Activated CD8-positive, alpha-beta memory T cell treated with anti-CD3 and anti-CD28 coated beads, Interleukin-2, amount 10 ng/mL, durations not matched to agents 7 days and 5 days (primary cell): ENCODE measurements at places on chromosomes 1 and 21.

GRCh38 chr1:9425859-9426258 lies 113.4 kb upstream of the SLC25A33 start:
- DNase-seq = no peak

GRCh38 chr1:202149566-202149965 lies 5.0 kb upstream of the ARL8A start:
- no peak for DNase-seq

- DNase-seq = no peak
These were observed 609.6 kb upstream of the NEGR1 start for GRCh38 chr1:72891976-72892375.

- no peak for DNase-seq
These were observed 63.7 kb downstream of the SLX9 start for GRCh38 chr21:45003331-45004058.

DNA sequence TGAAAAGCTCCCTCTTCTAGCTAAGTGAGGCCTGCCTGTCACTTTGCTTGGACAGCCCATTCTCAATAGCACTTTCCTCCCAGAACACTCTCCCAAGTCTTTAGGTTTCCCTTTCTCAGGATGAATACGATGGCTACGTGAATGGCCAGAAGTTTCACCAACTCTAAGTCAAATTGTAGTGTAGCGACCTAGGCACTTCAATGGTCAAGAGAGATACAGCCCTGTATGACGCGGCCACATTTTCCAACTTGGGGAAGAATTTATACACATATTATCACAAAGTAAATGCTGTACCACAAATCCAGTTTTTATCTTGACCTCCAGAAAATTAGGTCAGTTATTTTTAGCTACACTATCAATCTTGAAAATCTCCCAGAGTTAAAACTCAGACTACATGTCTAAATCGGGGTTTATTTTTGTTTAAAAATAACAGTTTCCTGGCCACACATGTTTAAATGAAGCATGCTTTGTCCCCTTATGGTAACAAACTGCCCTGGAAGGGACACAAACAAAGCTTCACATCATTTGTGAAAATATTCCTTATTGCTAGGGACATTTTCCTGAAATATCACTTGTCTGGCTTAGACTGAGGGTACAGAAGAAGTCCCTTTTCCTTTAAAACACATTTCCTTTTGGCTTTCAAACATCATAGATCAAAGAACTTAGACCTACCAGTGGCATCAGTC lies 192.6 kb downstream of the GABPA start:
- no peak for DNase-seq

DNA sequence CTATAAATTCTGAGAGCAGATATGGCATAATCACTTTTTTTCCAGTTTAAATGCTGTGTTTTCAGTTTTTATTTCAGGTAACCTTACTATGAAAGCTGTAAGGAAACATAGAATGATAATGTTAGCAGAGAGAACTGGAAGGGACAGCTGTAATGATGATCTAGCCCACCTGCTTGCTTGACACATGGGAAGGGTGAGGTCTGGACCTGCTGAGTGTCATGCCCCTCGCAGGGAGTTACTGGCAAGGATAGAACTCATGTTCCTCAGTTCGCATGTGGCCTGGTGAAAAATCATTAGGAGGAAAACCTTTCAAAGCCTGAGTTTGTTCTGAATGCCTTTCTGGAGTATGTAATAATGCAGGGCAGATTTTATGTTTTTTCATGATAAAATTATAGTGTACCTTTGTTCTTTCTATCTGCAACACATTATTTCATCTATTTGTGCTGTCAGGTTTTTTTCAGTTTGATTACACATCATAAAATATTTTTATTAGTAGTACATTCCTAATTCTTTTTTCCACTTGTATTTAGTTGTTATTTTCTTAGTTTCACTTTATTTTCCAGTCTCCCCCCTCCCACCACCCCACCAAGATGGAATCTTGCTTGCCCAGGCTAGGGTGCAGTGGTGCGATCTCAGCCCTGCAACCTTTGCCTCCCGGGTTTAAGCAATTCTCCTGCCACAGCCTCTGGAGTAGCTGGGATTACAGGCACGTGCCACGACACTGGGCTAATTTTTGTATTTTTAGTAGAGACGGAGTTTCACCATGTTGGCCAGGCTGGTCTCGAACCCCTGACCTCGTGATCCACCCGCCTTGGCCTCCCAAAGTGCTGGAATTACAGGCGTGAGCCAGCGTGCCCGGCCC lies 8.0 kb downstream of the DDI2 start:
- DNase-seq = no peak

DNA sequence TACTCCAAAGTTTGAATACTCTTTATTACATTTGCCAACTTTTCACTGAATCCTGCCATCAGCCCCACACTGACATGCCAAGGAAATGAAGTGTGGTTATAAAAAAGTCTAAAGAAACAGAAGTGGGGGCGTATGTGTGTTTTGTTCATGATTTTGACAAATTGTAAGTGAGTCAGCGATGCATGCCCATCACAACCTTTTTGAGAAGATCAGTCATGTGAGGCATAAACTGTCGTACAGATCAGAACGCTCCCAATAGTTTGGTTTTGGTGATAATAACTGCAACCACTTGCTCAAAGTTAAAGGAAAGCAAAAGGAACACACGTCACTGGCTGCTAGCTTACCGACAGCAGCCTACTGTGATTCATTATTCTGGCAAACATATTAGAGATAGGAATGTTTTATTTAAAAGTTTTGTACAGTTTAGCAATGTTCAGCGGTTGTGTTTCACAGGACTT lies 95.6 kb downstream of the RGS2 start:
- DNase-seq = no peak

GRCh38 chr1:46665983-46666382 lies 2.2 kb downstream of the ATPAF1 start:
- no peak for DNase-seq

- DNase-seq = no peak
These were observed 110.1 kb downstream of the ZBTB18 start for GRCh38 chr1:244161236-244161510.

DNA sequence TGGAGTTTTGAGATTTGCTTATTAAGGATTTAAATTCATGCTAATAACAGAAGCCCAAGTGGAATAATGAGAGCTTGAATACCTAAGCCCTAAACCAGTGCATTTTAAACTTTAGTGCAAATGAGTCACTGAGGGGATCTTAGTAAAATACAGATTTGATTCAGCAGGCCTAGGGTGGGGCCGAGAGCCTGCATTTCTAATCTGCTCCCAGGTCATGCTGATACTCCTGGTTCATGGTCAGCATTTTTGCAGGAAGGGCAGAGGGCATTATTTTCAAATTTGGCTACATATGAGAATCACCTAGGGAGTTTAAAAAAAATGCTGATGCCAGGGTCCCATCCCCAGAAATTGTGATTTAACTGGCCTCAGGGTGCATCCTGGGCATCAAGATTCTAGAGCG lies 39.3 kb downstream of the DNTTIP2 start:
- DNase-seq = no peak

DNA sequence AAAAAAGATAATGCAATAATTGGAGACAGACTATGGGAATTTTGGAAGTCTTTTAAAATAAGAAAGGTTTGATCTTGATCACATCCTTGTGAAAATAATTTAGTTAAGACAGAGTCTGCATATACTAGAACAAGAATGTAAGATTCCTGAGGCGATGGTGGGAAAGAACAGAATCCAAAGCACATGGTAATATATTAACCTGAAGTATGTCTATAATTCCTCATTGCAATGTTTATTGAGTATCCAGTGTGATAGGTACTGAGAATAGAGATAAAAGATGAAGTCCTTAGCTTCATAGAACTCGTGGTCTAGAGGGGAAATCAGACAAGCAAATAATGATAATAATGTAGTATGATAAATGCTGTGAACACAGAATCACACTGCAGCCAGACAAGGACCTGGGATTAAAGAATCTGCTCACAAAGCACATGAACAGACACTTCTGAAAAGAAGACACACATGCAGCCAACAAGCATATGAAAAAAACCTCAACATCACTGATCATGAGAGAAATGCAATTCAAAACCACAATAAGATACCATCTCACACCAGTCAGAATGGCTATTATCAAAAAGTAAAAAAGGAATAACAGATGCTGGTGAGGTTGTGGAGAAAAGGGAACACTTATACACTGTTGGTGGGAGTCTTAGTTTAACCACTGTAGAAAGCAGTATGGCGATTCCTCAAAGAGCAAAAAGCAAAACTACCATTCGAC lies 6.9 kb upstream of the ANGPTL3 start:
- DNase-seq = no peak

- DNase-seq = no peak
These were observed 162.6 kb upstream of the USP25 start for GRCh38 chr21:15567191-15567590.

- DNase-seq = peak; percentile 76
These were observed 569 bp downstream of the ATF3 start for GRCh38 chr1:212608959-212609700.

DNA sequence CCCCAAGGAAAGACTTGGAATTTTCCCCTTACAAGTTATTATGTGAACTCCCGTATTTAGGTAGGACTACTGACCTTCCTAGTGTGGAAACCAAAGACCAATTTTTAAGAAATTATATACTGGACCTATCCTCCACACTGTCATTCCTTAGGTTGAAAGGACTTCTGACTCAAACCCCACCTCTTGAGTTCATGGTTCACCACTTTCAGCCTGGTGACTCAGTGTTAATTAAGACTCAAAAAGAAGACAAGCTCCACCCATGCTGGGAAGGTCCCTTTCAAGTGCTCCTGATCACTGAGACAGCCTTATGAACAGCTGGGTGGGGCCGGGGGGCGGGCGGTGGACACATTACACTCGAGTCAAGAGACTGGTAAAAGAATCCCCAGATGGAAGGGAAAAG lies 113.2 kb downstream of the LRRC53 start:
- DNase-seq = no peak

GRCh38 chr1:244865028-244865371 lies 657 bp upstream of the HNRNPU start:
- peak; percentile 48 for DNase-seq
